ENCODE measurements at places on chromosomes 12 and 14.

DNA sequence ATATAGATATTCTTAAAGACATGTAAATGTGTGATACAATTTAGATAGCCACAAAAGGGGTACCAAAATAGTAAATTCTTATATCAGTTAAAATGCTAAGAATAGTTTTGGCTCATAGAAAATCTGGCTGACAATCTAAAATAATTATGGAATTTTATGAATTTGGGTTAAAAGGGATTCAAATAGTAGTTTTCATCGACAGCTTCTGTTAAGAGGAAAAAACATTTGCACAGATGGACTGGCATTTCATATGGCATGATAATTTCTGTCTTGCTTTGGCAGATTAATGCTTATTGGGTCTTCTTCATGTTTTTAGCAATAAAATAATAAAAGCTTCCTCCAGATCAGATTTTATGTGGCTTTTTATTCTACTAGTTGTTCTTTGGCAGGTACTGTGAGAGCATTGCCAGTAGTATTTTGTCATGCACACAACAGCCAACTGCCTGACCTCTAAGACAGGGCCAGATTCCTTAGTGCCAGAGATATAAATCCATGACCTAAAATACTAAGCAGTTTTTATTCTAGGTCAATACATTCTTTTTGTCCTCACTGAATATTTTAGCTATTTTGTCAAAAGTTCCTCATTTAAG lies 9.1 kb downstream of the ABCD2 start:
- DNase-seq, result no peak

DNA sequence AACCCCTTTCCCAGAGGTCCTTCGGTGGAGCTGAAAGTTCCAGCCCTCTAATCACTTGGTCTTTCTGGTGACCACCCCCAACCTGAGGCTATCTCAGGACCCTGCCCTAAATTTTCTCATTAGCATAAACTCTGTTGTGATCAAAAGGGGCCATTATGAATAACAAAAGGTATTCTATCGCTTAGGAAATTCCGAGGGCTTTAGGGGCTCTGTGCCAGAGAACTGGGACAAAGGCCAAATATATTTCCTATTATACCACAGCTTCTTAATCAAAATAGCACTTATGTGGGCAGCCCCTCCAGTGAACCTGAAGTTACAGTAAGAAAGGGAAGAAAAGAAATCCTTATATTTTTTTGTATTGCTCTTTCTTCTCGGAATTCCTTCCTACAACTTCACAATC lies 125.3 kb upstream of the NPAS3 start:
- DNase-seq, result no peak

DNA sequence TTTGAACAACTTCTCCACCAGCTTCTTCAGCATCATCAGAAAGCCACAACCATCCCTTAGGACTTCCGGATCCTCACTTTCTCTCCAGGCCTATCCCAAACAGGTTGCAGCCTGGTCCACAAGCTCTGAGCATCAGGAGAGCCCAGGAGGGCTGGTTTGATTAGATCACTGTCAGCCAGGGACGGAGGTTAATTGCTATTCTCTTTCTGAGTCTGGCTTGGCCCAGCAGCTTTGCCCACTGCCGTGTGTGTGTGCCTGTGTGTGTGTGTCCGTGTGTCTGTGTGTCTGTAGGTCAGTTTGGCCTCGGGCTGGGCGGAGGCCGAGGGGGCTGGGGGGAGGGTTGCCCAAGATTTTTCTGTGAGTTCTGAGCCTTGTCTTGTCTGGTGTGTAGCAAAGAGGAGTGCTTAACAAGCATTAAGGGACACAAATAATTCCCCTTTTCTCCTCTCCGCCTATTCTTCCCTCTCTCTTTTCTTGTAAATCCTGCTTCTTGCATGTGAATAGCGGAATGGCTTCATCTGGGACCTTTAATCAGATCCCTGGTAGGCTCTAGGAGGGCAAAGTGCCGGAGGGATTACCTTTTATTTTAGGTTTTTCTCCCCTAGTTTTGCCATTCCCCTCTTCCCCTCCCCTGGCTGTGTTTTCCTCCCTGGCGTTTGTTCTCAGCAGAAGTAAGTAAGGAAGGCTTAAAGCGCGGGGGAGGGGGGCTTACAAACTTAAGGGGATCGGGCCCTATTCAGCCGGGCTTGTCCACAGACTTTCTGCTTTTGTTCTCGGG lies 138.2 kb upstream of the LHX5 start:
- no peak for DNase-seq

- no peak for DNase-seq
Measured at GRCh38 chr12:12017135-12017581, 53.6 kb upstream of the BCL2L14 start.

DNA sequence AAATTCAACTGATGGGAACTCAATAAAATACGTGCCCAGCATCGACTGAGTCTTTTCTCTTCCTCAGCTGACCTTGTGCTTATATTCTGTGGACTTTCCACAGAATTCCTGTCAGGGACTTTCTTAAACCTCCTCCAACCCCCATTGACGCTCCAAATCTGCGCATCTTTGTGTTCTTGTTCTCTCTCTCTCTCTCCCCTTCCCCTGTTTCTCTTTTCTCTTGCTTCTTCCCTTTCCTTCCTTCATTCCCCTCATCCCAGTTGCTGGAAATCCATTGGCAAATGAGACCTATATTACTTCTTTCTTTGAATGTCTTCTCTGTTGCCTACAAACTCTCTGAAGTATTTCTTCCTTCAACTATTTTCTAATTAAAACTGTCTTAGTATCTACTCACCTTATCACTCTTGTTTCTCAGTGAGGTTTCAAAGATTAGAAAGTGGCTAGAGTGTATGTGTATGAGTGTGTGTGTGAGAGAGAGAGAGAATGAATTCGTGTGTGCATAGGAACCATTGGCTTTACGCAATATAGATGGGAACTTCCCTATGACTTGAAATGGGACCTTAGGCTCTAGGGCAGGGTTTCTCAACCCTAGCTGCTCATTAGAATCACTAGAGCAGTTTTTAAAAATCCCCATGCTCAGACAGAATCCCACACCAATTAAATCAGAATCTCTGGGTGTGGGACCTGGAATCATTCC lies 41.8 kb upstream of the DHRS7 start:
- DNase-seq, result peak; percentile 3

GRCh38 chr12:116060764-116061163 lies 216.7 kb downstream of the MED13L start:
- DNase-seq, result peak; percentile 77

DNA sequence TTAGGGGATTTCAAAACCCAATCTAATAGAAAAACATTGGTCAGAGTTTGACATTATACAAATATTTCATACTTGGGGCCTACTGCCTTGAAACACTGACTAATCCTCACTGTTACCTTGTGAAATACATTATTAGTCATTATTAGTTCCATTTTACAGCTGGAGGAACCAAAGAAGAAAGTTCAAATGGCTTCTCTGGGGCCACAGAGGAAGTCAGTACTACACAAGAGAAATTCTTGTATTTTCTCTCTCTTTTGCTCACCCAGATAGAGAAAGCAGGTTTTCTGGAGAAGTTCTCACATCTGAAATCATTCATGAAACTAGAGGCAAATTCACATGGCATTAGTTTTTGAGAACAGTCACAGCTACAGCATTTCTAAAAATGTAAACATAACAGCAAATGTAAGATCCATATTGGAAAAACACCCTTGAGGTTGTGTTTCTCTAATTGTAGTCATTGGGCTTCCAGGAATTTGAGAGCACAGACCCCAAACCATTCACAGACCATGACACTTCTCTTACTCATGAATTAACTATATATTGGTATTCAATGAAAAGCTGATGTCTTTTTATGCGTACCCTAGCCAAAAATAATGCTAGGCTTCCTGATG lies 83.0 kb downstream of the LLPH start:
- DNase-seq, result no peak

- peak; percentile 78 for DNase-seq
Measured at GRCh38 chr12:62581288-62582064, 114.8 kb downstream of the MON2 start.

DNA sequence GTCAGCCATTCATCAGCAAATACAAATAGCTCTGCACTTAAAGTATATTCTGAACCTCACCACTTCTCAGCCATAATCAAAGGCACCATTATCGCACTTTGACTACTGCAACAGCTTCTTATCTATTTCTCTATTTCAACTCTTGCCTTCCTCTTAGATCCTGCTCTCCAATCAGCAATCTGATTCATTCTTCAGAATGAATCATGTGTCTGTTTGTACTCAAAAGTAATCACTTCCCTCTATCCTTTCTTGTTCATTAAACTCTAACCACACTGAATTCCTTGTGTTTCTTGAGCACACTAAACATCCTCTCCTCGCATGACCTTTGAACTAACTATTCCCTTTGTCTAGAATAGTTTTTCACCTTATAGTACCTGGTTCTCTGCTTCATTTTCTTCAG lies 12.8 kb upstream of the OR4E1 start:
- DNase-seq, result no peak

DNA sequence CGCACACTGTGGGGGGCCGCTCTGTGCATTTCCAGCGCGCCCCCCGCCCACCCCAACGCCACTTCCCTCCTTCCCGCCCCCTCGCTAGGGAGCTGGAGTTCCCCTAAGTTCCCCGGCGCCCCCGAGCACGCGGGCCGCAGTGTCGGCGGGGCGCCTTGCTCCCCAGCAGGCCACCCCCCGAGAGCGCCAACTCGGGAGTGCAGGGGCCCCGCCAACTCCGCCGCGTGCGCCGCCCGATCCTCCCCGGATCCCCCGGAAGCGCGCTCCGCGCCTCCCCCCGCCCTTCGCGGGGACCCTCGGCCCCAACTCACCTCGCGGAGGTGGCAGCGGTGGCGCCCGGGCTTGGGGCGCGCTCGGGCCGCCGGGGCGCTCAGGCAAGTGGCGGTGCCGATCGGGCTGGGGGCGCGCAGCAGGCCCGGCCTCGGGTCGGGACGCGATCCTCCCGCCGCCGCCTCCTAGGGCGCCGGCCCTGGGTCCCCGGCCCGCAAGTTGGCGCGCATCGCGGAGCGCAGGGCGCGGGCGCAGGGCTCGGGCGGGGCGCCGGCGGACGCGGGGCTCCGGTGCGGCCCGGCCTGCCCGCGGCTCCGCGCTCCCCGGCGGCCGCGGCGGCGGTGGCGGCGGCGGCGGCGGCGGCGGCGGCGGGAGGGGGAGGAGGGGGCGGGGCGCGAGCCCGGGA lies at the start of gene NCOR2:
TSS of gene NCOR2 (minus strand) at position 616 of the 676 bp plus-strand sequence. CDS start 72,361 bp downstream, outside the sequence.
- DNase-seq, result peak; percentile 51

GRCh38 chr12:69672195-69672594 lies 26.9 kb downstream of the BEST3 start:
- DNase-seq, result no peak

- DNase-seq, result peak; percentile 7
Measured at GRCh38 chr12:95882080-95882479, 23.3 kb downstream of the SNRPF start.

DNA sequence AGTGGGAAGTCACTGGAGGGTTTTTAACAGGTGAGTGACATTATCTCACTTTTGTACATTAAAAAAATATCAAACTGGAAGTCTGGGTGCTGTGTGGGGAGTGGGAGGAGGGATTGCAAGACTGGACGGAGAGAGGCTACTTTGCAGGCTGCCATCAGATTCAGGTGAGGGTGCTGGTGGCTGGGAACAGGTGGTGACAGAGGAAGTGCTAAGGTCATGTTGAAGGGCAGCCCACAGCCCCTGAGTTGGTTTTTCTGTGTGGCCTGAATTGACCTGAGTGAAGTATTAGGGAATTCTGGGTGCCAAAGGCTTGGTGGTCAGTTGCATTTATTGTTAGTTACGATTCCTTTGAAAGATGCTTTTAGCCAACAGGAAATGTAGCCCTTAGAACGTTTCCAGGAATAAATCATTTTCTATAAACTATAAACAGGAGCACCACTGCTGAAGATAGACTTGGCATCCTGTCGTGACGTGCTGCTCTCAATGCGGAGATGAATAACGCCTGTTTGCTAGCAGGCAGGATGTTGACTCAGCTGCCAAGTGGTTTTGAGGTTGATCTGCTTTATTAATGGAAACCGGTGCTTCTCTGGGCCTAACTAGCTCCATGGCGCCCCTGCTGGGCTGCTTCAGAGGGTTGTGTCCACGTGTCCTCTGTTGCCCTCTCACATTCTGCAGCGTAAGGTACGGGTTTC lies 707.5 kb upstream of the TMEM132C start:
- DNase-seq, result peak; percentile 96

DNA sequence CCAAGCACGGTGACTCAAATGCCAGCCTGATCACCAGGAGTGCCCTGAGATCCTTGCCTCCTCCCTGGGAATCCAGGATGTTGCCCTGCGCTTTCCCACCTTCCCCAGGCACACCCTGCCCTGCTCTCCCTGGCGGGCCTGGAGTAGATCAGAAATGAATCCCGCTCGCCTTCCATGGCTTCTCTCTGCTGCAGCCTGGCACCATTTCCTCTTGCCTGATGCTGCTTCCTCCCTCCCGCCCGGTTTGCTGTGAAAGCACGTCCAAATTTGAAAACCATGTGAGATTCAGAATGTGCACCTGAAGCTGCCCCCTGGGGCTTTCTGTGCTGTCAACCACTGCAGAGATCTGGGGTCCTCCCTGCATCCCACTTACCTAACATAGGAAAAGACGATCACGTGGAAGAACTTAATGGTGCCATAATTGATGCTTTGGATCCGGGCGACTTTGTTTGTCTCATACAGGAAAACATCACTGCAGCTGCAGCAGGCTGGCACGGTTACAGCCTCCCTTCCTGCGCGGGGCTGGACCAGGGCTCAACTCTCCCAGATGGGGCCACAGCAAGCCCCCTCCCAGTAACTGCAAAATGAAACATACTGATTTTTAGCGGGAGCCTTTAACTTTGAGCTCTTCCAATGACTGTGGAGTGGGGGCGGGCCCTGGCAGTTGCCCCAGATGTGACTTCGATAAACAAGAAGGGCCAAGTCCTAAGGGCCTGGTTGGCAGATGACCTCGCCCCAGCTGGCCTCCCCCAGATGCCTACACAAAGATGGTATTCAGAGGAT lies 24.9 kb upstream of the C12orf76 start:
- peak; percentile 31 for DNase-seq

DNA sequence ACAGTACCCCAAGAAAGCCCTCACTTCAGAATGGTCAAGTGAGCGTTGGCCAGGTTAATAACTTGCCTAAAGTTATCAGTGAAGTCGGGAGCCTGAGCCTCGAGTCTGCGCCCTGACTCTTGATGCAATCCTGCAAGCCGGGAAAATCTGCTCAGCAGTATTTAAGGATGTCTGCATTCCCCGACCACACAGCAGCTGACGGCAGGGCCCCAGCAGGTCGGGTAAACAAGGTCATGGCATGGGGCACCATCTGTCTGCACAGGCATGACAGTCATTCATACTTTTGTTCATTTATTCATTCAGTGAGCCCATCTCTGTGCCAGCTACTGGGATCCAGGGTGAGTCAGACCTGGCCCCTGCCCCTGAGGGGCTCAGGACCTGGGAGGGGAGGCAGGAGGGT lies 11.1 kb downstream of the ABCB9 start:
- no peak for DNase-seq

DNA sequence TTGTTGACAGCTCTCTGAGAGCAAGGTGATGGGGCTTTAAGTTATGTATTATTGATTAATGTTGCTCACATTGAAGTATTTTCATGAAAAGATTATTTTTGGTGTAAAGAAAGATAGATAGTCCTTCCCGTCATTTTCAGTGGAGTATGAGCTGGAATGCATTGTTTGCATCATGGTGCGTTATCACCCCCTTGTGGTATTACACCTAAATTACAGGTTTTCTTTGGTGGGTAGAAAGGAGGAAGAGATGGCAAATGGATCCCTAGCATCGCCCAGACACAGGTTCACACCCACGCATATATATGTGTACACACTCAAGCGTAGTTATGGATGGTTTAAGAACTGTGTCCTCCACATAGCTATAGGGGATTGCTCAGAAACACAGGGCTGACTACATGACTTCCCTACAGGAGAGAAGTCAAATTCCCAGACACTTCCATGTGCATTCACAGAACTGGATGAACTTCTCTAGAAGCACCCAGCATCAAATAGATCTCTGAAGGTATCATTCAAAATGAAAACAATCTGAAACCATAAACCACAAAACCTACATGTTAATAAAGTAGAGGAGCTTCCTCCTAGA lies 14.4 kb upstream of the SERPINA10 start:
- peak; percentile 2 for DNase-seq
